CD4-positive, alpha-beta T cell treated with Interleukin-6 at 100 ng/mL for 8 hours (primary cell): ENCODE measurements at places on chromosomes 16 and 17.

DNA sequence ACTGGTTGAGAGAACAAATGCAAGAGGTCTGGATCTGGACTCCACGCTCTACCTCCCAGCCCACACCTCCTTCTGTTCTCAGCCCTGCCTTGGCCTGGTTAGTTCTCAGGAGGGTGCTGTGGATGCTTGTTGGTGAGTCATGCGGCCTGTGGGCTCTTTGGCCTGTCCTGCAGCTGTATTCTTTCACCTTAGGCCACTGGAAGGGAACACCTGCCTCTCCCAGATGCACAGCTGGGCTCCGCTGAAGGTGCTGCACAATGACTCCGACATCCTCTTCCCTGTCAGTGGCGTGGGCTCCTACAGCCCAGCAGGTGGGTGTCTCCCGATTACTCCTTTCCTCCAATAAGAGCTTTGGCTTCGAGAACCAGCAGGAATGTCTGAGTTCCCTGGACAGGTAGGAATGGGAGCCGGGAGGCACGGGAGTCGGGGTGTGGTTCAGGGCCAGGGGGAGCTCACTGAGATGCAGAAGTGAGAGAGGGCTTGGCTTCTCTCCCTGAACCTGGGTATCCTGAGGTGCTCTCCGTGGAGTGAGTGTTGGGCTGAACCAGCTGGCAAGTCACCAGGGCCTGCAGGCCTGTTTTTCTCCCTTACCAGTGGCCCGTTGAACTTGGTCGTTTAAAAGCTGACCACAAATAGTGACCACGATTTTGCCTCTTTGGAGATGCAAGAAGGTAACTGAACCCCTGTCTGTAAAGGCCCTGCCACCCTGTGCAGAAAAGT lies 85.0 kb downstream of the SNX29 start:
- DNase-seq: no peak

DNA sequence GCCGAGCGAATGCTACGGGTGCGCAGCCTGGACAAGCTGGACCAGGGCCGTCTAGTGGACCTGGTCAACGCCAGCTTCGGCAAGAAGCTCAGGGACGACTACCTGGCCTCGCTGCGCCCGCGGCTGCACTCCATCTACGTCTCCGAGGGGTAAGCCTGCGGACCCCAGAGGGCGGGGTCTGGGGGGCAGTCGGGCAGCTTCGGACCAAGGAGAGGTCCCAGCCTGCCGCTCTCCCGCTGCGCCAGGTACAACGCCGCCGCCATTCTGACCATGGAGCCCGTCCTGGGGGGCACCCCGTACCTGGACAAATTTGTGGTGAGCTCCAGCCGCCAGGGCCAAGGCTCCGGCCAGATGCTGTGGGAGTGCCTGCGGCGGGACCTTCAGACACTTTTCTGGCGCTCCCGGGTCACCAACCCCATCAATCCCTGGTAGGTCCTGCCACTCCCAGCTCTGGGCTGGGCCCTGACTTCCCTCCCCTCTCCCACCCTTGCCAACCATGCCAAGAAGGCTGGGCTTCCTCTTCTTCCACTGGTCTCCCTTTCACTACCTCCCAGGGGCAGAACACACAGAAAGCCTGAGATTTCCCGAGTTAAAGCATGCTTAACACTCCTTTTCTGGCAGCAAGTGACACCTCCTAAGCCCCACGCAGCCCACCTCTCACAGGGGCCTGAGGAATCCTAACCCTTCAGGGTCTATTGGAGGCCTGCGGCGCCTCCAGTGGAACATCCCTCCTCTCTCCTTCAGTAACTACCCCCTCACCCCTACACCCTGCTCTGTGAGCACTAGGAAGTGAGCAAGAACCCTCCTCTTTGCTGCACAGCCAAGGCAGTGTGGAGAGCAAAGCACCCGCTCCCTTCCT lies 3.2 kb downstream of the NAGS start:
- DNase-seq: no peak

- DNase-seq: no peak
Observed at GRCh38 chr17:7290166-7290565, 4.3 kb downstream of the YBX2 start.

DNA sequence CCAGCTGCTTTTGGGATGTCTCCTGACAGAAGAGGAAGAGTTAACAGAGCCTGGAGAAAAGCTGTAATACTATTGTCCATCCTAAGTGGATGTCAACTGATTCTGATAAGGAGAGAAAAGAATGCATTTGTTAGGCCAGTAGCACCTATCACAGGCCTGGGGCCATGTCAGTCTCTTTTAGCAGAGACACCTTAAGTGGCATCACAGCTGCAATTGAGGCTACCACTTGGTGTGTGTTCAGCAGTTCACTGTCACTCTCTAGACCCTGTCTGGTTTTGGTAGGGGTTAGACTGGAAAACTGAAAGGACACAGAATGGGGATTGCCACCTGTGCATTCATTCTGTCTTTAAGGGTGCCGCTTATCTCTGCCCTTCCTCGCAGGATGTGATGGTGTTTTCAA lies 42.0 kb downstream of the PSMD12 start:
- no peak for DNase-seq
